ENCODE measurements at places on chromosomes 5 and 9. TPM values are rescaled to one million over a fixed set of nuclear protein-coding genes. Genes with fewer than 3 reads are reported as not detected.
A peak's percentile ranks its signal among the peaks of the same experiment; 100 is the strongest.

GRCh38 chr5:86838083-86838482 lies 220.3 kb downstream of the COX7C start:
- DNase-seq, result no peak

- no peak for DNase-seq
Observed at GRCh38 chr5:52807723-52808122, 20.0 kb downstream of the ITGA1 start.

DNA sequence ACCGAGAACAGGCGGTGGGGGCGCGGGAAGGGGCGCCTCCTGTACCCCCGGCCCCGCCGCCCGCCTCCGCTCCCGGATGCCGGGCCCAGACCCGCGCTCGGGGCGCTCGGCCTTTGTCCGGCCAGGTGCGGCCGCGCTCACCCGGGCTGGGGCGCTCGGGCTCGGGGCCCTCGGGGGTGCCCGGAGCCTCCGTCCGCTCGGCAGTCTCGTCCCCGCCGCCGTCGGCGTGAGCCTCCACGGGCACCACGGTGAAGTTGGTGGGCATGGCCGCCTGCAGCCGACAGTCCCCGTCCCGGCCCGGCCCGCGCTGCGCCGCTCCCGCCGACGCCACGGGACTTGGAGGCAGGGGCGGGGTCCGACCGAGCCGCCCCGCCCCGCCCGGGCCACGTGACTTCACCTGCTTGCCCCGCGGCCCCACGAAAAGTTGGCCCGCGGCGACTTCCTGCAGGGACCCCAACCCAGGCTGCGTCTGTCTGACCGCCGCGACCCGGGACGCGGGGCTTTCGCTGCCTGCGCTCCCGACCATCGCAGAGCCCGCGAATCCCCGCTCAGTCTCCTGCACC lies at the start of gene SLC12A7:
SLC12A7 (minus strand) TSS at position 337 of the 563 bp plus-strand sequence; CDS start at position 265, 72 bp downstream.
- DNase-seq, result peak; percentile 44

DNA sequence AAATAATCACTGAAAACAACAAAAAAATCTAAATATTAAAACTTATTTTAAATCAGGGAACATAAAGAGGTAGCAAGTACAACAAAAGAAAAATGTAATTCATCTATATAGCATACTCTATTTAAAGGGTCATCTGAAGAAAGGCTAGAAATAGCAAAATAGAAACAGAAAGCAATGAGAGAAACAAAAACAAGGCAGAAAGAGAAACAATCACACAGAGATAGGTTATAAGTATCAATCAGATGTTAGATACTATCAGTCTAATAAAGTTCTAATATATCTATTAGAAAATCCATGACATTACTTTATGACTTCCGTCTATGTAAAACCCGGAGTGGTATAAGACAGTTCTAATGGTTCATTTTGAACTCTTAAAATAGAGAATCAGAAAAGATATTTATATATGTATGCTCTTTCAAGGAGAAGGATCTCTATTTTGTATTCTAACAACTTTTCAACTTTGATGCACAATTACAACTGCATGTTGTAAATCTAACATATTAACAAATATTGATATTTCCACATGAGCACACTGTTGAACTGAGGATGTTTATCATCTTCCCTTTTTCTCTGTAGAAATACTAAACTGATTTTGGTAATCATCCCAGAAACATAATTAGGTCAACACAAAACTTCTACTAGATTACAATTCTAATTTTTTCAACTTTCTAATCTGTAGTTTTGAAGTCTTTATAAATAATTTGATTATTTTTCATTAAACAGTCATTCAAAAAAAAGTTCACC lies 15.8 kb downstream of the RICTOR start:
- no peak for DNase-seq

GRCh38 chr5:177403792-177404640 lies 3.6 kb upstream of the PFN3 start:
- peak; percentile 82 for DNase-seq

- DNase-seq, result no peak
Observed at GRCh38 chr9:89885156-89885555, 280.3 kb downstream of the GADD45G start.

Gene CMBL
- 0.69 TPM for total RNA-seq

Gene OR1K1
- total RNA-seq, result not detected

Gene BAAT
- total RNA-seq, result not detected

Gene CBY3
- not detected for total RNA-seq

GRCh38 chr9:89360465-89360864 lies 42.2 kb downstream of the SECISBP2 start:
- no peak for DNase-seq

DNA sequence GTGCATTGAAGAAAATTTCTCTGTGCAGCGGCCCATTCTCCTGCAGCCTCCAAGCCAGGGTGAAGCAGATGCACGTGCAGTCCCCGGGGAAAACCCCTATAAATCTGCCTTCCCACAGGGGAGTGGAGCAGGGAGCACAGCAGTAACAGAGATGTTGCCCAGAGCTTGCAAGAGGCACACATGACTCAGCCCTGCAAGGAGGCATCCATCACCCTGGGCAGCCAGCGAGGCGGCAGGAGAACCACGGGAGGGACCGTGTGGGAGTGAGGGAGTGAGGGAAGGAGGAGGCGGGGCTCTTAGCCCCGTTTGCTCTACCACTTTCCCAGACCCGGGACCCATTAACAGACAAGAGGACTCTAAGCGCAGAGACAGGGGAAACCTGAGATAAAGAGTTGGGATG lies 96.2 kb upstream of the ARAP3 start:
- no peak for DNase-seq

- DNase-seq, result no peak
Observed at GRCh38 chr5:163569284-163569683, 63.9 kb downstream of the MAT2B start.

Gene RAPGEF1
- total RNA-seq, result 91.7 TPM

GRCh38 chr5:112684121-112684520 lies 53.6 kb upstream of the APC start:
- DNase-seq, result no peak

- no peak for DNase-seq
Observed at GRCh38 chr5:26231316-26231715, 807.1 kb downstream of the CDH9 start.

- DNase-seq, result no peak
Observed at GRCh38 chr9:126915281-126915816, 767 bp downstream of the RALGPS1 start.

DNA sequence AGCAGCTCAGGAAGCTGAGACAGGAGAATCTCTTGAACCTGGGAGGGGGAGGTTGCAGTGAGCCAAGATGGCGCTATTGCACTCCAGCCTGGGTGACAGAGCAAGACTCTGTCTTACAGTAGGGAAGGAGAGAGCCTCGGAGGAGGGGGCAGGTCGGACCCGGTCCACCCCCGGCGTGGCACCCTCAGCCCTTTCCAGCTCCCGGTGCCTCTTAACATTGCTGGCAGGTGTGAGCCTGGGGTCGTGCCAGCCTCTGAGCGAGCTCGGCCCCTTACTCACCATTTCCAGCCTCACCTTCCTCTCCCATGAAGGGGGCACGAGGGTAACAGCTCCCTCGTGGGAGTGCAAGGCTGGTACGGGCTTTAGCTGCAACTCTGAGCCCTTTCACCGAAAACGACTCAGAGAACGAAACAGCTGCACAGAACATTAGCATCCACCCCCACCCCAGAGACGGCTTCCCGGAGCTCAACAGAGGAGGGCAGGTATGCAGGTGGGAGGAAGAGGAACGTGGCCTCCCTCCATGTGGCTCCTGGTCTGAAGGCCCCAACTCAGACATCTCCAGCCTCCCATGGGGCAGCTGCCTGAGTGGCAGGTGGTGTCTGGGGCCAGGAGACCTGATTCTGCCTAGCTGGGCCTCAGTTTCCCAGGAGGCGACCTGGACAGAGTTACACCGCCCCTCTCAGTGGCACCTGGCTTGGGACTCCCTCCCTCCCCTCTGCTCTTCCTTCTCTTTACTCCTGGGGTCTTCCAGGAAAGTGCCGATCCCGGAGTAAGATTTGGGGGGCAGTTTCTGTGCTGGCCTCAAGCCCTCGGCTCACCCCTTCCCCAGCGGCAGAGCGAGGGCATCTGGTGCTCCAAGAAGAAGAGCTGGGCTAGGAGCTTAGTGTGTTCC lies 28.5 kb upstream of the ABO start:
- DNase-seq, result no peak

DNA sequence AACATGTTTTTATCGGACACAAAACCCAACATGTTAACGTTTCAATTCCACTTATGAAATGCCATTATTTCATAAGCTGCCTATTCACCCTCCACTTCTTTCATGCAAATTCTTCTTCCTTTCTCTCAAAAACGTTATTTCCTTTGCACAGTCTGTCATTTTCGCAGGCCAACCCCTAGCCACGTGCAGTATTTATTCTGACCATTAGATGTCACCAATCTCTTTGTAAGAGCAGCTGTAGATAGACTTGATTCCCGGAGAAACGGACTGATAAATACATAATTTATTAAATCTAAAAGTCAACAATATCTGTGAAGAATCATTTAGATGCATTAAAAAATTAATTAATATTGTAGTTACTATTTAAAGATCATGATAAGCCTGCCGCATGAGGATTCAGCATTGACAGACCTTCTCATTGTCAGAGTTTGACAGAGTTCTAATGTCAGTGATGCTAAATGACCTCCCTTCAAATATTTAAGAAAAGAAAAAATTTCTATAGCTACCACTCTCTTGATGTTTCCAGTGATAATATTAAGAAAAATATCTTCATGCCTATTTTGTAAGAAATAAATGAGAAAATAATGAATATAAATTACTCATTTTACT lies 933.6 kb downstream of the CDH12 start:
- no peak for DNase-seq

Gene PRUNE2
- total RNA-seq, result not detected

- no peak for DNase-seq
Observed at GRCh38 chr9:112332214-112332613, 1.2 kb downstream of the PTBP3 start.

GRCh38 chr9:2559192-2560152 lies 62.1 kb upstream of the VLDLR start:
- no peak for DNase-seq

- no peak for DNase-seq
Observed at GRCh38 chr5:1064383-1065142, 47.3 kb downstream of the SLC12A7 start.

GRCh38 chr9:85715587-85715986 lies 26.2 kb downstream of the AGTPBP1 start:
- no peak for DNase-seq

DNA sequence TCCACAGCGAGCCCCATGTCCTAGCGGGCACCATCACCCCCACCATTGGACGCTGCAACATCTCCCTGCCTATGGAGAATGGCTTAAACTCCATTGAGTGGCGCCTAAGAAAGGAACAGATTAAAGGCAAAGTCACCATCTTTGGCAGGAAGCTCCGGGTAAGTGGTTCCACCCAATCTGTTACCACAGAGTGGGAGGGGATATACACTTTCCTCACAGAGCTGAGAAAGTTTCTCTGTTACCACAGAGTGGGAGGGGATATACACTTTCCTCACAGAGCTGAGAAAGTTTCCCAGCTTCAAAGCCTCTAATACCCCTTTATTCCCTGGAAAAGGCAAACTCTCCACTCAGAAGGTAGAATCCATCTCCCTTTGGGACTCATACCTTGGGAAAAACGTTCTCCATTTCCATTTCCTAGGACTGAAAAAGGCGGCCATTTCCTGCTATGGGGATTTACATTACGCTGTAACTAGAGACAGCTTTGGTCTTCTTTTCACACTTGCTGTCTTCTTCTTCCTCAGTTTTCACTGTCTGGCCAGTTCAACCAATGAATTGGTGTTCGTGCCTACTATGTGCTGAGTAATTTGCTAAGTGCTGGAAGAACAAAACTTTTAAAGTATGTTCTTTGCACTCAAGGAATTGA lies 63.4 kb upstream of the WWC1 start:
- DNase-seq, result no peak

GRCh38 chr5:95927927-95928723 lies 33.5 kb downstream of the ELL2 start:
- DNase-seq, result no peak

DNA sequence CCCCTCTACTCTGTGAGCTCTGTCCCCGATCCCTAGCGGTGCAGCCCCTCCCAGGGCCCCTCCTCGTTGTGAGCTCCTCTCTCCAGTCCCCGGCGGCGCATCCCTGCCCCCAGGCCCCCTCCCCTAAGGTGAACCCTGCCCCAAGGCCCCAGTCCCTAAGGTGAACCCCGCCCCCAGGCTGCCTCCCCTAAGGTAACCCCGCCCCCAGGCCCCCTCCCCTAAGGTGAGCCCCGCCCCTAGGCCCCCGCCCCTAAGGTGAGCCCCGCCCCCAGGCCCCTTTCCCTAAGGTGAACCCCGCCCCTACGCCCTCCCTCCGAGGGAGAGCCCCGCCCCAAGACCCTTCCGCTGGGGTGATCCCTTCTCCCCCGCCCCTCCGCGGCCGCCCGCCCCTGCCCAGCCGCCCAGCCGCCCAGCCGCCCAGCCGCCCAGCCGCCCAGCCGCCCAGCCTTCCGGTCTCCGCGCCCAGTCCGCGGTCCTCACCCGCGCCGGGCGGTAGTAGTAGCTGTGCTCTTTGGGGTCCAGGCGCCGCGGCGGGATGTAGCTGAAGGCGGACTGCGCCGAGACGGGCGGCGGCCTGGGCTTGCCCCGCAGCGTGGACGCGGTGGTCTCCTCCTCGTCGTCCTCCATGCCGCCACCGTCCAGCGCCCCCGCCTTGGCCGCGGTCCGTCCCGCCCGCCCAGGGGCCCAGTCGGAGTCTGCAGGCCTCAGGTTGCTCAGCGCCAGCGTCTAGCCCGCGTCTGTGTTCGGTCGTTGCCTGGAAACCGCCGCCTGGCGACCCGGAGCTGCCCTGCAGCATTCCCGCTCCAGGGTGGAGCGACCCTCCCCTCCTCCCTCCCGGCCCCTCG lies at the start of gene CFAP90:
CFAP90 (minus strand) TSS at position 739 of the 845 bp plus-strand sequence; CDS start at position 627, 112 bp downstream.
- no peak for DNase-seq

- DNase-seq, result peak; percentile 51
Observed at GRCh38 chr9:114989600-114990410, 59.4 kb upstream of the TNFSF8 start.

Gene GABRA6
- not detected for total RNA-seq

Gene TAS2R1
- total RNA-seq, result not detected

DNA sequence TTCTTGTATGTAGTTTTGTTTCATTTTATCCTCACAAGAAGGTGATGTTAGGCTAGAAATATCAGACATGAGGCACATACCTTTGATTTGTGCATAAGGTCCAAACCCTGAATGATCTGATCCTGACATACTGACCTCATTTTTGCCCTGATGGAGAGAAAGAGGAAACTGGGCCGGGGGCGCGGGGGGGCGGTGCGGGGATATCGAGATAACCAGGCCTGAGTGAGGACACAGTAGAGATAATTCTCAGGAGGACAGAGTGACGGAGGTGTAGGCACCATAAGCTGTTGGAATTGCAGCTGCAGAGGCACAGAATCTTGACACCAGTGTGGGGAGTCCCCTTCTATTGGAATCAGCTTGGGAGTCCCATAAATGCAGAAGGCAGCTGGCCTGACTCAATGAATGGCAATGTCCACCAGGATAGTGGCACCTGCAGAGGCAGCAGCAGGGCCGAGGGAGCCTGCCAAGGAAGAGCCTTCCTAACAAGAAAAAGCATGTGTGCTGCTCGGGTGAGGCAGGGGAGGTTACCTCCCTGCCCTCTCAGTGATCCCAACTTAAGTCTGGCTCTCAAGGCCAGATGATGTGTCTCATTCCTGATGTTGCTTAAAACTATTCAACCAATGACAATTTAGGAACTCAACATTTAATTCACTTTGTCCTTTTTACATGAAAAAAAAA lies 234.3 kb upstream of the MSX2 start:
- no peak for DNase-seq

GRCh38 chr5:113325054-113325453 lies 109.7 kb downstream of the TSSK1B start:
- no peak for DNase-seq
